ENCODE measurements at places on chromosomes 11 and 22.

GRCh38 chr11:45333001-45333971 is 47.1 kb upstream of the SYT13 start:
- DNase-seq = peak; percentile 49

- DNase-seq = no peak
Measured at GRCh38 chr11:64251753-64252002, 348 bp downstream of the PLCB3 start.

GRCh38 chr22:45504373-45505341 is 2.0 kb downstream of the FBLN1 start:
- peak; percentile 31 for DNase-seq

- DNase-seq = no peak
Measured at GRCh38 chr11:62245271-62245753, 3.3 kb downstream of the SCGB1D2 start.

DNA sequence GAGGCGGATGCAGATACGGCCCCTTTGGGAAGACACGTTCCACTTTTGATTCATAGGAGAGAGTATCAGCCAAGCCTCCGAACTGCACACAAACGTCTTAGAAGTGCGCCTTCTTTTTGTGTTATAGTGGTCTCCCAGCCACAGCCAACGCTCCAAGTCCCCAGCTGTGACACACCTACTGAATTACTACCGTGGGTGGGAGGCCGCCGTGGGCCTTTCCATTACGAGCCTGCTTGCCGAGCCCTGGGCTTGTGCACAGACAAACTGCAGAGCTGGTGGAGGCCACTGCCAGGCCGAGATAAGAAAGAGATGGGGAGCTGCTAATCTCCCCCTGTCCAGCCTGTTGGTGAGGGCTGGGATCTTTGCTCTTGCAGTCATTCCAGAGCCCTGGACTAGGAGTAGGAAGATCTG is 761 bp downstream of the HMBS start:
- no peak for DNase-seq

DNA sequence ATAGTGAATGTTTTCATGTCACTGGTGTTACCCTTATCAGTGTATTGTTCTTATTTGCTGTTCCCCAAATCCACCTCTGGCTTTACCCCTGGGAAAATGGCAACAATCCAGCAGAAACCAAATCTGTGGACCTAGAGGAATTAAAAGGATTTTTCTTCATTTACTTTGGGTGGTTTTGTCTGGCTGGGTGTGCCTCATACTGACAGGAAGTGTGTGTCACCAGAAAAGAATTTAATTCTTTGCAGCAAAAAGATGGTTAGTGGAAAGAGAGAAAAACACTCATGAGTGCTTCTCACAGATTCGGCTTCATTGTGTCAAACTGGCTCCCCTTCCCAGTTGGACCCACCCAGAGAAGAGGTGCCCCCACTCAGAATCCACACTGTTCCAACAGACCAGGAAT is 38.9 kb downstream of the FZD4 start:
- no peak for DNase-seq

- no peak for DNase-seq
Measured at GRCh38 chr22:30806391-30806861, 111.8 kb downstream of the OSBP2 start.

DNA sequence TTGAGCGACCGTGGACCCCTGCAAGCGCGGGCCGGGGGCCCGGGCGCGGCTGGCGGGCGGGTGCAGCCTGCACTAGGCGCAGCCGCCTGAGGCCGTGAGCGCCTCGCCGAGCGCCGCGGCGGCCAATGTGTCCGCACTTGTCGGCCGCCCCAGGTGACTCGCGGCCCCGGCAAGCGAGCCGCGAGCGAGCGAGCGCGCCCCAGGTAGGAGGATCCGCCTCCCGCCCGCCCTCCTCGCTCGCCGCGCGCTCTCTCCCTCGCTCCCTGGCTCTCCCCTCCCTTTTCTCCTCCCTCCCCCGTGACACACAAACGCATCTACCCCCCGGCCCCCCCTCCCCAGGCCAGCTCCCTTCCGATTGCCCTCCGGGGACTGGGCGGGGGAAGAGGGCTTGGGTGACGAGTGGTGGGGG is at the start of gene WNT7B:
Gene WNT7B, minus strand, starts transcription at position 160 of the 409 bp plus-strand sequence. CDS start 408 bp downstream, outside the sequence.
- DNase-seq = peak; percentile 33

- no peak for DNase-seq
Measured at GRCh38 chr11:112694813-112695212, 266.4 kb upstream of the NCAM1 start.

DNA sequence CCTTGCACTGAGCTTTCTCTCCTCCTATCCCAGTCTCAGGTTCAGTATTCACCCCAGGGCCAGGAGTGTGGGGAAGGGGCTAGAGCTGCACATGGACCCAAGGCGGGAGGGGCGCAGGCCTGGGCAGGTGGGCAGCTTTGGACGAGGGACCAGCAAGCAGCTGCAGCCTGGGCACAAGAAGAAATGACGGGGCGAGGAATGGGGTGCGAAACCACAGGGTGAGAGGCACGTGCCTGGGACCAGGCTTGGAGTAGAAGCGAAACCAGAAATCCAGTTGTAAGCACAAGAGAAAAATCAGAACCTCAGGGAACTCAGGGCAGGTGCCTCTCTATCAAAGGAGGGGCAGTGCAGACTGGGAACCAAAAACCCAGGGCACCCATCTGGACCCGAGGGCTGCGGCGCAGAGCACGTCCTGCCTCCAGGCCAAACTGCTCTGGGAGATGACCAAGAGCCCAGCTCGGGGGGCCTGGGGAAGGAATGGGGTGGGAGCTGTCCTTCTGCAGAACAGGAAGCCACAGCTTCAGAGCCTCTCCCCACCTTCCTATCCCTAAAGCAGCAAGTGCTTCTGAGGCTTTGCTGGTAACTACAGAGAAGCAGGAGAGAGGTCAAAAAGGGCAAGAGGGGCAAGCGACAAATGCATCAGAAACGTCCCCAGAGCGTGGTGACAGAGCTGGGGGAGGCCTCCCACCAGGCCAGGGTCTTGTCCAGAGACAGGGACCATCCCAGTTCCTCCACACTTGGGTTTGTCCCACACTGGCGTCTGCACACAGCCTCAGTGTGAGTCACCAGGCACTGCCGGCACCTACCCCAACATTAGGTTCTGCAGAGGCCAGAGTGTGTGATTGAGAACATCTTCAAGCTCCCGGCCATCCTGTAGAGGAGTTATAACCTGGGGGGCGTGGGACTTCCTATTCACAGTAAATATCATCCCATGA is 18.3 kb upstream of the TMPRSS4 start:
- DNase-seq = no peak

DNA sequence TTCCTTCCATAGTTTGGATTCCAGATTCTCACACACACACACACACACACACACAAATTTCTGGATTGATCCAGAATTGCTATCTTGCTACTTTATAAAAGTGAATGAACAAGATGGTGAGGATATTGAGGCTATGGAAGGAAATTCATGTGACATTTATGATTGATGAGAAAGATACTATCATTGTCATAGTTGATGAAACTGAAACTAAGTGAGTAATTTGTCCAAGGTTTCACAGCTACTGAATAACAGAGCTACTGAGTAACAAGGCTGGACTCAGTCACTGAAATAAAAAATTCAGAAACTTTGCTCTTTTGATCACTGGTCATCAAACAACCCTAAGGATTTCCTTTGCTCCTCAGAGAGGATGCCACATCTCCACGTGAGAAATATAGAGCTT is 16.2 kb downstream of the OR5D16 start:
- no peak for DNase-seq

GRCh38 chr22:20015971-20016733 is 471 bp downstream of the ARVCF start:
- no peak for DNase-seq

DNA sequence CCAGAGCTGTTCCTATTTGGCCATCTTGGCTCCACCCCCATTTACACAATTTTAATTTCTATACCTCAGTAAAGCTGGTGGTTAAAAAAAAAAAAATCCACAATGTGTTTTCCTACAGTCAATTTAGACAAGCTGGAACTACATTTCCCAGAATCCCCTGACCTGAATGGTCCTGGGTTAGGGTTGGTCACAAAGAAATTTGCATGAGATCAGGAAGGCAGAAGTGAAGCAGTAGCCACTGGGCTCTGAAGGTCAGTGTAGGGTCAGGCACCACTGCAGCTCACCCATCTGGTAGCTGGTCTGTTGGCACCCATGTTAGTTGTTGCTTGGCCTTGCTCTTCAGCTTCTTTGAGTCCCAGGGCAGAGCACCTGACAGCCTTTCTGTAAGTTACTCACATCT is 210.7 kb upstream of the API5 start:
- no peak for DNase-seq

DNA sequence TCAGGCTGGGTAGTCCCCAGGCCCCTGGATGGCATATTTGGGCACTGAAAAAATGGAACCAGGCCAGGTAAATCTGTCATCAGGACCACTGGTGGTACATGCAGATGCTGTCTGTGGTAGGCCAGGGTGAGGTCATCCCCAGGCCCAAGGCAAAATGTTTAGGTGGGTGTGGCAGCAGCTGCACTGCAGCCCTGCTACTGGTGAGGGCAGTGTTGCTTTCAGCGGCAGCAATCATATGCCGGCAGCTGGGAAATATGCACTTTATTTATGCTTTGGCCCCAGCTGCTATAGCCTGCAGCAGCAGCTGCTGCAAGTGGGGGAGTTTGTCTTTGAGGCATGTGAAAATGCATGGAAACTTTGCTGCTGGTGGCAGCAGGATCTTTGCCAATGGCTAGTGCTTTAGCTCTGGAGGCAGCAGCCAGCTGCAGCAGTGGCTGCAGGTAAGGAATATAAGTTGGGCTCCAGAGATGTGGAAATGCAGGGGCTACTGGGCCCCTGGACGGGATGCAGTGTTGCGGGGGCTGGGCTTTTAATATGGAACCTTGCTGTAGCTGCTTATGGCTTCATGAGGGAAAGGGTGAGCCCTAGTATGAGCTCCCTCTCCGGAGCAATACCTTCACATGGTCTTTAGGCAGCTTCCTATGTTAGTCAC is 365.7 kb upstream of the CADM1 start:
- DNase-seq = no peak

DNA sequence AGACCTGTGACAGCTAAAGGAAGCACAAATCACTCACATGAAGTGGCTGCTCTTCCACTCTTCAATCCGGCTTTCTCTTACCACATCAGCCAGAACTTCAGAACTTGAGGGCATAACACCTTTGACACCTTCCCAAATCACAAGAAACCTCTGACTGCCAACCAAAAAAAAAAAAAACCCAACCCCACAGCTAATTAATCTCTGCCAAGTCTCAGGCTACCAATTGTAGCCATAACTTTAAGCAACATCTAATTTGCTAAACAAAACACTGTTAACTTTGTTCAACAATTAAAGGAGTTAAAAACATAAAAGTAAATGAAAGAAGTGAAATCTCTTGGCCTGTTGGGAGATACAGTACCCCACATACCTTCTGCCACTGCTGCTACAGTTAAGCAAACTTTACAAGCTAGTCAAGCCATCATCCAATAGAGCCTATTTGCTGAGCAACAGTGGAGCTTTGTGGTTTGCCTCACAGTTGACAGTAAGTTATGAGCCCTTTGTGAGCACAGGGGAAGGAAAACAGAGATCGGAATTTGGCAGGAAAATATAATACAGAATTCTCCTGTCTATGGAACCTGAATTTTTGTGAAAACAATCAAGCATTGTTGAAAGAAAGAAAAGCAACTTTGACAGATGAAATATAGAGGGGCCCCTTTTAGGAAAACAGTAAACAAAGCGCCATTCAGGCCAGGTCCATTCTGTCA is at the start of gene SOX6:
Gene SOX6, minus strand, starts transcription at position 490 of the 704 bp plus-strand sequence. CDS start 15,298 bp downstream, outside the sequence.
- no peak for DNase-seq

- no peak for DNase-seq
Measured at GRCh38 chr11:45653277-45653676, 12.1 kb downstream of the CHST1 start.

GRCh38 chr11:72293391-72293790 is 49.4 kb upstream of the PHOX2A start:
- DNase-seq = no peak

- DNase-seq = no peak
Measured at GRCh38 chr11:30107899-30108298, 91.1 kb upstream of the KCNA4 start.

- no peak for DNase-seq
Measured at GRCh38 chr11:117878314-117878938, 2.0 kb upstream of the FXYD6 start.

DNA sequence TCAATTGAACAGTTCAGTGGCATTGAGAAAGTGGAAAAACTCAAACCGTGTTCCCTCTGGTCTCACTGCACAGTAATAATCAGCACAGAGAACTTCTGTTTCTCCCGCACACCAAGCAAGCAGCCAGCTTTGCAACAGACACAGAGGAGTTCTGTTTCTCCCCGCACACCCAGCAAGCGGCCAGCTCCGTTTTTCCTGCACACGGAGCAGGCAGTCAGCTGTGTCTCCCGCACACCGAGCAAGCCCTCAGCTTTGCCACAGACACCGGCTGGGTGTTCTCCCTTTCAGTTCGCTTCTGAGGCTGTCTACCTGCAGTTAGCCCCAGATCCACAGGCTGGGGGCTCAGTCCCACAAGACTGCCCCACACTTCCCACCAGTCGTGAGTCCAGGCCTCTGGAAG is 9.9 kb upstream of the TALDO1 start:
- DNase-seq = no peak

DNA sequence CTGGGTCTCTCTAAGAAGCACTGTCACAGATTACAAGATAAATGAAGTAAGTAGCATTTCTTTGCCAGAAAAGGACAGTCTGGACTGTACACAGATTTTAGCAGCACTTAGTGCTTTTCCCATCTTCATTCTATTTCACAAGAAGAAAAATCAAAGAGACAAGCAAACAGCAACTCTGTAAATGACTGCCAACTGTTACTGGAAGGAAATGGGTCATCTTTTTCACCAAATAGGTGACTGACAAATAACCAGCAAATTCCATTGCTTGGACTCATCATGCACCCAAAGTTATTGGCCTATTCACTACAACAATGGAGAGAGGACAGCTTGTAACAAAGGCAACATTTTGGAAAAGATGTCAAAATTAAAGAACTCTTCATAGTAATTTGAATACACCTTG is 28.9 kb upstream of the CARD18 start:
- no peak for DNase-seq

- no peak for DNase-seq
Measured at GRCh38 chr11:125071435-125071834, 8.3 kb downstream of the SLC37A2 start.

DNA sequence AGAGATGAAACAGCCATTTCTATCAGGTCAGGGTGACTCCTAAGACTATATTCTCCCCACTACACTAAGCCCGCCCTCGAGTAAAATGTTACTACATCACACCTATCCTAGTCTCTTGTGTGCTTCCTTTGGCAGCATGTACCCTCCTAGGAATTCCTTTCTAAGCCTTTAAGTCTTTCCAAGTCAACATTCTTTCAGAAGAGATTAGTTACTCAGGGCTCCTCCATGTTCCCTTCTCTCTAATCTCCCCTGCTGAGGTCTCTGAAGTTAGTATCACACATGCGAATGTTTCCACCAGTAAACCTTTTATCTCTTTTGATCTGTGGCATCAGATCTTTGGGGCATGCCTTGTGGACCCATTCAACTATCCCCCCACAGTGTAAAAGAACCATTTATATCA is 873.7 kb upstream of the FAT3 start:
- no peak for DNase-seq

GRCh38 chr11:13287036-13287435 is 9.4 kb downstream of the BMAL1 start:
- no peak for DNase-seq
